CD4-positive, alpha-beta T cell (primary cell): ENCODE measurements at places on chromosomes 3 and 15. TPM values are rescaled to one million over a fixed set of nuclear protein-coding genes. Genes with fewer than 3 reads are reported as not detected.

- peaks cover 51% of the 10 kb centered on the region for H3K36me3 ChIP-seq
- H3K27ac ChIP-seq = no peak overlapping the region
- no peak overlapping the region for H3K4me3 ChIP-seq
- H3K27me3 ChIP-seq = no peaks in the 10 kb centered on the region
- no peak for DNase-seq
- H3K4me1 ChIP-seq = peaks cover 6% of the 10 kb centered on the region
Measured at GRCh38 chr3:38121832-38122461, 15.0 kb downstream of the ACAA1 start.

GRCh38 chr3:11546657-11547302 lies 96.9 kb downstream of the VGLL4 start:
- no peak for DNase-seq
- no peak overlapping the region for H3K4me3 ChIP-seq
- H3K27me3 ChIP-seq = no peaks in the 10 kb centered on the region

- H3K27ac ChIP-seq = no peak overlapping the region
- no peaks in the 10 kb centered on the region for H3K36me3 ChIP-seq
- DNase-seq = no peak
Measured at GRCh38 chr15:83850015-83850414, 196.1 kb downstream of the ADAMTSL3 start.

DNA sequence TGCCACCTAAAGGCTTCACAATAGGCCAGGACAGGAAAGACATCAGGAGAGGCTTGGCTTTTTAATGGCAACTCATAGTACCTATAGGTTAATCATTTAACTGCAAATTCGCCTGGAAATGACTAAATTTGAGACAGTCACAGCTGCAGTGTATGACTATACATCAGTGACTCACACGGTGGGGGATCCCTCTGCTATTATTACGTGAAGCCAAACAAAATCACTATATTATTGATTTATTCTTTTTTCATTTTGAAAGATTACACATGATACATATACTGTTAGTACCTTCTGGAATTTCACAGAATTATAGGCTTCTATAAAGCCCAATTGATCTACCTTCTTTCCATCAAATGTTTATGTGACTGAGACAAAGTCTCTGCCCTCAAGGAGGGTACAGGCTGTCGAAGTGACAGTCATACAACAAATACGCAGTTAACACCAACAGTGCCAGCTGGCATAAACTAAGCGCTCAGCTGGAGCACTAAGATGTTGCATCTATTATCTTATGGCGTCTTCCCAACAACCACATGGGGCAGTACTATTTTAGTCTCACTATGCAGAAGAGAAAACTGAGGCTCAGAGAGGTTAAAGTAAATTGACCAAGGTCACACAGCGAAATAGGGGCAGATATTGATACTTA lies 82.0 kb upstream of the LMOD3 start:
- H3K27me3 ChIP-seq = no peaks in the 10 kb centered on the region
- H3K4me1 ChIP-seq = peaks cover 20% of the 10 kb centered on the region
- no peak for DNase-seq
- no peak overlapping the region for H3K4me3 ChIP-seq

- H3K27me3 ChIP-seq = peaks cover under 1% of the 10 kb centered on the region
- H3K4me1 ChIP-seq = no peaks in the 10 kb centered on the region
- H3K36me3 ChIP-seq = no peaks in the 10 kb centered on the region
- H3K4me3 ChIP-seq = no peak overlapping the region
- H3K27ac ChIP-seq = no peak overlapping the region
Measured at GRCh38 chr15:101390060-101390459, 95.0 kb upstream of the SNRPA1 start.

- H3K4me3 ChIP-seq = no peak overlapping the region
- H3K27me3 ChIP-seq = no peaks in the 10 kb centered on the region
- peak overlapping the region; percentile 98 for H3K27ac ChIP-seq
- no peaks in the 10 kb centered on the region for H3K36me3 ChIP-seq
- peaks cover 28% of the 10 kb centered on the region for H3K4me1 ChIP-seq
Measured at GRCh38 chr3:108093616-108094015, 2.8 kb upstream of the CD47 start.

DNA sequence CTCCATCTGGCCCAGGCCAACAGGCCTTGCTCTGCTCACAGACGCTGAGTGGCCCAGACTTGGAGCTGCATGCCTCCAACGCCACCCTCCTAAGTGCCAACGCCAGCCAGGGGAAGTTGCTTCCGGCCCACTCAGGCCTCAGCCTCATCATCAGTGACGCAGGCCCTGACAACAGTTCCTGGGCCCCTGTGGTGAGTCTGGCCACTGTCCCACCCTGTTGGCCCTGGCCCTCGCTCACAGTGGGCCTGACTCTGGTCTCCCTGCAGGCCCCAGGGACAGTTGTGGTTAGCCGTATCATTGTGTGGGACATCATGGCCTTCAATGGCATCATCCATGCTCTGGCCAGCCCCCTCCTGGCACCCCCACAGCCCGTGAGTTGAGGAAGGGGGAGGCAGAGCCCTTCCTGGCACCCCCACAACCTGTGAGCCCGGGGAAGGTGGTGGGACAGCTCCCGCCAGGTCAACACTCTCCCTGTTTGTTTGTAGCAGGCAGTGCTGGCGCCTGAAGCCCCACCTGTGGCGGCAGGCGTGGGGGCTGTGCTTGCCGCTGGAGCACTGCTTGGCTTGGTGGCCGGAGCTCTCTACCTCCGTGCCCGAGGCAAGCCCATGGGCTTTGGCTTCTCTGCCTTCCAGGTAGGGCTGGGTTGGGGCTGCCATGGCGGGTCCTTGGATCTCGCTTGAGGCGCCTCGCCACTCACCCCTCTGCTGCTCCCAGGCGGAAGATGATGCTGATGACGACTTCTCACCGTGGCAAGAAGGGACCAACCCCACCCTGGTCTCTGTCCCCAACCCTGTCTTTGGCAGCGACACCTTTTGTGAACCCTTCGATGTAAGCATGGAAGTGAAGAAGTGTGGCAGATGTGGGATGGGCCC lies 10.0 kb downstream of the NT5DC2 start:
- H3K4me3 ChIP-seq = no peak overlapping the region
- no peak overlapping the region for H3K27ac ChIP-seq
- no peaks in the 10 kb centered on the region for H3K36me3 ChIP-seq
- no peak for DNase-seq
- H3K27me3 ChIP-seq = no peaks in the 10 kb centered on the region

DNA sequence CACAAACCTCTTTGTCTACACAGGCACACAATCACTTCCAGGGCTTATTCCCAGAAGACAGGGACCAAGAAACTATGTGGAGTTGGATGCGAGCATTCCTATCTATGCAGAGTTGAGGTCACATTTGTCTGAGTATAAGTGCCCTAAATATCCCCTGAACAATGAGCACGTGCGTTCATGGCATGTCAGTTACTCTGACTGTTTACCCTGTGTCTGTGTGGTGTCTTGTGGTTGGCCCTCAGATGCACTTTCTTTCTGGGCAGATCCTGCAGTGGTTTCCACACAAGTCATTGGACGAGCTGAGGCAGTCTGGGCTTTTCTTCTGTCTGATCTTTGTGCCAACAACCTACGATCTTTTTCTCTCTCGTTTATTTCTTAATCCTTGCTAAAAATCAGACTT lies 134.5 kb downstream of the FBN1 start:
- no peaks in the 10 kb centered on the region for H3K27me3 ChIP-seq
- DNase-seq = no peak
- no peak overlapping the region for H3K27ac ChIP-seq
- no peaks in the 10 kb centered on the region for H3K4me1 ChIP-seq
- H3K4me3 ChIP-seq = no peak overlapping the region
- no peaks in the 10 kb centered on the region for H3K36me3 ChIP-seq

DNA sequence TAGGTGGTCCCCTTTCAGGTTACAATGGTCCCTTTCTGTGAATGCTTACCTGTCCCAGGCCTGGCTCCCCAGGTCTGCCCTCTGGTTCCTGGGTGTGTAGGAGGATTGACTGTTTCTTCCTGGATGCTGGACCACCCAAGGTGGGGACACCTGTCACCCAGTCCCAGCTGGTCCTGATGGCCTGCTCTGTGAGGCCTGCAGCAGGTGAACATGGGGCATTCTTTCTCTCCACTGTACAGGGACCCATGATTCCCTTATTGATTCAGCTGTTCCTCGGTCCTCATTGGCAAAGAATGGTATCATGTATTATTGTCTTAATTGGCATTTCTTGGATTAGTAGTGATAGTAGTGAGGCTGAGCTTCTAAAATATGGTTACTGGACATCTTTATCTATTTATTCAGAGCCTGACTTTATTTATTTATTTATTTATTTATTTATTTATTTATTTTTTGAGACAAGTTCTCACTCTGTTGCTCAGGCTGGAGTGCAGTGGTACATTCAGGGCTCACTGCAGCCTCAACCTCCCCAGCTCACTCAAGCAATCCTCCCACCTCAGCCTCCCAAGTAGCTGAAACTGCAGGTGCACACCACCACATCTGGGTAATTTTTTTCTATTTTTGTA lies 8.8 kb upstream of the DNAJA4 start:
- DNase-seq = no peak
- H3K4me3 ChIP-seq = no peak overlapping the region
- no peaks in the 10 kb centered on the region for H3K27me3 ChIP-seq
- H3K27ac ChIP-seq = no peak overlapping the region

GRCh38 chr15:100108346-100108745 lies 233.4 kb downstream of the ADAMTS17 start:
- no peak overlapping the region for H3K27ac ChIP-seq
- no peak for DNase-seq
- peaks cover 21% of the 10 kb centered on the region for H3K4me1 ChIP-seq
- no peak overlapping the region for H3K4me3 ChIP-seq
- H3K27me3 ChIP-seq = no peaks in the 10 kb centered on the region

- no peaks in the 10 kb centered on the region for H3K27me3 ChIP-seq
- no peaks in the 10 kb centered on the region for H3K4me1 ChIP-seq
- no peak overlapping the region for H3K4me3 ChIP-seq
Measured at GRCh38 chr3:54511766-54512365, 389.5 kb downstream of the CACNA2D3 start.

DNA sequence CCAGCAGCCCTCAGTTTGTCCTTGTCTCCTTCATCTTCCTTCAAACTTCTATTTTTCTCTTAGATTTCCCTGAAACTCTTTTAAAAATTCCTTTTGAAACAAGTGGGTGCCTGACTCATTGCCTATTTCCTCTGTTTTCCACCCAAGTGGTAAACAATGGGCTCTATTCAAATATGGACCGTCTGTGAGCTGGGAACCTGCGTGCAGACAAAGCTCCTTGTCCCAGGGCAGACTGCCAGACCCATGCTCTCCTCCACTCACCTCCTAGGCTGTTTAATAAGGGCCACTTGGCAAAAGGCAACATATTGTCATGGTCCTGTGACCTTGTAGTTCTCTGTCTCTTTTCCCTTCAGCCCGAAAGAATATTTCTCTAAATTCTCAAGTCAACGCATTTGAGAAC lies 332.7 kb upstream of the THBS1 start:
- H3K27me3 ChIP-seq = no peaks in the 10 kb centered on the region
- H3K4me3 ChIP-seq = no peak overlapping the region
- H3K27ac ChIP-seq = no peak overlapping the region
- no peaks in the 10 kb centered on the region for H3K36me3 ChIP-seq

DNA sequence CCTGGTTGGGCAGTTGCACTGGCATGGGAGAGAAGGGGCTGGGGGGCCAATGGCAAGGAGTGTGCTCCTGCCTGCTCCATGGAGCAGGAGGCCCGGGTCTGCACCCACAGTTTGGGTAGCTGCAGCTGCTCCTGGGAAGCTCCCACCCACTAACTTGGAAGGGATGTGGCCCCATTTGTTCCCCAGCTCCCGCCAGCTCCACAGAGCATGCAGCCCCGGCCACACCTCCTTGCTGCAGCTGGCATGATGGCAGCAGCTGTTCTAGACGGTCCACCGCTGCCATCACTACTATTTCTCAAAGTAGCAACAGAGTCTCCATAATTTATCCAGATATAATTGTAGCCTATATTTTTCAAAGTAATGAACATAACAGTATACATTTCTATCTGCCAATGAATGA lies 65.8 kb downstream of the PIK3CB start:
- no peak overlapping the region for H3K4me3 ChIP-seq
- H3K27ac ChIP-seq = no peak overlapping the region
- H3K27me3 ChIP-seq = no peaks in the 10 kb centered on the region
- H3K4me1 ChIP-seq = peaks cover 4% of the 10 kb centered on the region

DNA sequence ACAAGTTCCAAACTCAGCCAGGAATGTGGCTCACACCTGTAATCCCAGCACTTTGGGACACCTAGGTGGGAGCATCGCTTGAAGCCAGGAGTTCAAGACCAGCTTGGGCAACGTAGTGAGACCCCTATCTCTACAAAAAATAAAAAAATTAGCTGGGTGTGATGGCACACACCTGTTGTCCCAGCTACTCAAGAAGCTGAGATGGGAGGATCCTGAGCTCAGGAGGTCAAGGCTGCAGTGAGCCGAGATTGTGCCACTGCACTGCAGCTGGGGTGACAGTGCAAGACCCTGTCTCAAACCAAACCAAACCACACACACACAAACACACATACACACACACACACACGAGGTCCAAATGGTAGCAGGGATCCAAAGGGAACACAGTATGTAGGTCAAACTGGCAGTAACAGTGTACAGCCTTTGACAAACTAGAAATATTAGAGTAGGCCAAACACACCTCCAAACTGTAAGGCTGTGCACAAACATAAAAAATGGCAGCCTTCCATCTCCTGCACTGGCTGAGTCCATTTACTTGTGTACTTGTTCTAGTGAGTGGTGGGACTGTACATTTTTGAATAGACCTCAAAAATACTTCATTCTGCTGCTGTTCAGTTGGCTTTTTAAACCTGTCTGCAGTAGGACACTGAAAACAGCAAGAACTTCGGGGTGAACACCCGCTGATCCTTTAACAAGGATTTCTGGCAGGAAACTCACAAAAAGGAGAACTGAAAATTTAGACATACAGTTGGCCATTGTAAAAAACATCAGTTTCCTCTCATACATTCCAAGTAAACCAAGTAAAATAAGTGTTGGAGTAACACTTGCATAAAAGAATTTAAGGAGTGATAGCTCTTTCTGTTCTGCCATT lies 33.6 kb downstream of the INTS14 start:
- no peaks in the 10 kb centered on the region for H3K4me1 ChIP-seq
- H3K4me3 ChIP-seq = no peak overlapping the region
- H3K27ac ChIP-seq = no peak overlapping the region

DNA sequence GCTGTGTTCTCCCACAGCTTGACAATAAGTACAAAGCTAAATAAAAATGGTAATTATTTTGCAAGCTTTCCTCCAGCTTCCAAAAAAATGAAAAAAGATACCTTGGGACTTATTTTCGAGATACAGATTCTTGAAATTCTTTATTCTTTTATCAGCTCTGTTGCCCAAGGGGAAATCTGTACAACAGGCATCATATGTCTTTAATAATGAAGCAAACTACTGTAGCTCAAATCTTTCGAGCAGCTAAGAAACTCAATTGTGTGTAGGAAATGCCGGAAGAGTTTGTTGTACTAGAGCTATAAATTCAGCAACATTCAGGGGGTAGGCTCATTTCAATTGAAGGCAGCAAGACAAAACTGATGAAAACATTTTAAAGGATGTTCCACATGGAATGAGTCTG lies 297.7 kb downstream of the GBE1 start:
- H3K36me3 ChIP-seq = no peaks in the 10 kb centered on the region
- no peak overlapping the region for H3K4me3 ChIP-seq
- H3K27me3 ChIP-seq = no peaks in the 10 kb centered on the region
- no peaks in the 10 kb centered on the region for H3K4me1 ChIP-seq

The STXBP5L gene
- total RNA-seq = not detected

The UQCC5 gene
- 8.3 TPM for total RNA-seq

The LIPH gene
- total RNA-seq = not detected

The LINGO1 gene
- not detected for total RNA-seq

The KIF23 gene
- total RNA-seq = 1.1 TPM

The RYR3 gene
- total RNA-seq = not detected

The LRTM1 gene
- not detected for total RNA-seq

The TMC3 gene
- total RNA-seq = not detected
